K562 (cell line): ENCODE measurements at places on chromosomes 7 and 10. TPM values are rescaled to one million over a fixed set of nuclear protein-coding genes. Genes with fewer than 3 reads are reported as not detected.

Gene UBE2H
- total RNA-seq, result 16.0 and 17.4 TPM in 2 replicates

Gene CRHR2
- total RNA-seq, result not detected in 2 replicates

Gene DLX5
- not detected in 2 replicates for total RNA-seq

Gene C10orf62
- not detected in 2 replicates for total RNA-seq

Gene PKD2L1
- total RNA-seq, result not detected in 2 replicates

Gene MYPN
- not detected in 2 replicates for total RNA-seq

Gene ASB10
- not detected in 2 replicates for total RNA-seq

DNA sequence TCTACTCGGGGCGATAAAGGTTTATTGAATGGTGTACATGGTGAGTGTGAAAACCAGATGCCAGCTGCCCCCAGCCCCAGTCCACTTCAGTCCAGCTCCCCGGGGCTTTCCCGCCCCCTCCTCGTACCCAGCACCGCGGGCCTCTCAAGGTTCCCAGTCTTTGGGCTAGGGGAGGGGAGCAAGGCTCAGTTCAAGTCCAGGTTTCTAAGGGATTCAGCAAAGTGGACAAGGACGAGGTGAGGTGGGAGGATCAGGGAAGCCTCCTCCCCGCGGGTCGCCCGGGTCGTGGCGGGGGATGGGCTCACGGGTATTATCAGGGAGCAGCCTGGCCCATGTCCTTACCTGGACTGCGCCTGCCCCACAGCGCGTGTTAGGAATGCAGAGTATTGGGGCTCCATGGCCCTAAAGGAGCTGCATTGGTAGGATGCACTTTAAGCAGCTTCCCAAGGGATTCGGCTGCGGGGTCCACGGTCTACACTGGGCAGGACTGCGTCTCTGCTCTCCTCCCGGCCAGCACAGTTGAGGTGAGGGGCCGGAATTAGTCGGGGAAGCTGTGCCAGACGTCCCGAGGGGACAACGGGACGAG is 541 bp upstream of the PFKFB3 start:
- no peak for DNase-seq

DNA sequence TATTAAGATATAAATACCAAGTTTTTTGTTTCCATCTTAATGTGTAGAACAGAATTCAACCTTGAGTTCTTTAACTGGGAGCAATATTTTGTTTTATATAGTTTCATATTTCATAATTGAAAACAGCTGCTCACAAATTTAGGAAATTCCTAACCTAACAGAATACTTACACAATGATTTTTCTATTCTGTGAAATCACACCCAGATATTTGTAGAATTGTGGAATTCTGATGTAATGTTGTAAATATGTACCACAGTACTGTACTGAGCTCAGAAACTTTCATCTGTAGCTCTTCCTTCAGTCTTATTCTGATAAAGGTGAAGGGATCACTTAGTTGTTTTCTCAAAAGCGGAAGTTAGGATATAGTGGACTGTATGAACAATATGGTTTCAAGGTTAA is 143.4 kb upstream of the GLI3 start:
- no peak for DNase-seq

DNA sequence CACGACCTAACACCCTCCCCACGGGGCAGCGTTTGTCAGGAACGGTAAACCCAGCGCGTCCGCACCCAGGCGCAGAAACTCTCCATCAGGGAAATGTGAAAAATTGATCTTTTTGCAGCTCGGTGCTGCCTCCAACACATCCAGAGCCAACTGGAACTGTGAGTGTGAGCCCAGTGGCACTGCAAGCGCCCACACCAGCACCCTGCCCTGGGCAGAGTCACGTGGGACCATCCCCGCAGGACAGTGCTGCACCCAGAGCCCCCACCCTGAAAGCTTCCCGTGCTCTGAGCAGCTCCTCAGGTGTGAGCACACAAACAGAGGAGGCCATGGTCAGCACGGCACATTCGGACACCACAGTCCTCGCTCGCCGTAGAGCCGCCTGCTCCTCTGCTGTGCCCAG is 330.9 kb downstream of the DNAJB6 start:
- DNase-seq, result no peak

DNA sequence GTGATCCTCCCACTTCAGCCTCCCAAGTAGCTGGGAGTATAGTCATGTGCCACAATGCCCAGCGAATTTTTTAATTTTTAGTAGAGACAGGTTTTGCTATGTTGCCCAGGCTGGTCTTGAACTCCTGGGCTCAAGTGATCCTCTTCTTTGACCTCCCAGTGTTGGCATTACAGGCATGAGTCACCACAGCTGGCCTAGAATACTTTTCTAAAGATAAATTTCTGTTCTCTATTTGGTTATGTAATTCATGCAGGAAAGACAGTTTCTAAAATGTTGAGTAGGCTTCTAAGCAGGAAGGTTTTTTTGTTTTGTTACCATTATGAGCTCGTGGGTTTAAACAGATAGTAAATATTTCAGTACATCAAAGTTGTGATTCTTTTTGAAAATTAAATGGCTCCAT is 5.0 kb downstream of the RBAK start:
- DNase-seq, result no peak

DNA sequence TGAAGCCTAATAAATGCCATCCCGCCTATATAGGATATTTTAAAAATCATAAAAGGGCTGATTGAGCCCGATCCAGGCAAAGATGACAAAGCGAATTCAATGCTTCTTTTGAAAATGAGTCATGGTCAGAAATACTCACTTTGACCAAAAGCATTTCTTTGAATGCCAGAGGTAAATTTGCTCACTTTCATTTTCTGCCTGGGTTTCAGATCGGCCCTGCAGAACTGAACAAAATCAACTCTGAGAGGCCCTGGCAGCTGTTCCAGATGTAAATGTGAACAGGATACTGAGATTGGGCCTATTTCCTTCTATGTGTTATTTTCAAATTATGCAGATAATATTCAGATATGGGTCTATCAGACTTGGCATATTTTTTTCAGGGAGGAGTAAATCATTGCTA is 114.8 kb upstream of the ARID5B start:
- no peak for DNase-seq

GRCh38 chr10:34145715-34146114 is 669.4 kb downstream of the PARD3 start:
- DNase-seq, result no peak

- DNase-seq, result peak; percentile 85
Measured at GRCh38 chr10:110671788-110672579, 27.8 kb downstream of the RBM20 start.

GRCh38 chr10:9834434-9834833 is 1183.2 kb upstream of the CELF2 start:
- DNase-seq, result no peak

- peak; percentile 58 for DNase-seq
Measured at GRCh38 chr10:73923935-73924598, 13.1 kb downstream of the PLAU start.

DNA sequence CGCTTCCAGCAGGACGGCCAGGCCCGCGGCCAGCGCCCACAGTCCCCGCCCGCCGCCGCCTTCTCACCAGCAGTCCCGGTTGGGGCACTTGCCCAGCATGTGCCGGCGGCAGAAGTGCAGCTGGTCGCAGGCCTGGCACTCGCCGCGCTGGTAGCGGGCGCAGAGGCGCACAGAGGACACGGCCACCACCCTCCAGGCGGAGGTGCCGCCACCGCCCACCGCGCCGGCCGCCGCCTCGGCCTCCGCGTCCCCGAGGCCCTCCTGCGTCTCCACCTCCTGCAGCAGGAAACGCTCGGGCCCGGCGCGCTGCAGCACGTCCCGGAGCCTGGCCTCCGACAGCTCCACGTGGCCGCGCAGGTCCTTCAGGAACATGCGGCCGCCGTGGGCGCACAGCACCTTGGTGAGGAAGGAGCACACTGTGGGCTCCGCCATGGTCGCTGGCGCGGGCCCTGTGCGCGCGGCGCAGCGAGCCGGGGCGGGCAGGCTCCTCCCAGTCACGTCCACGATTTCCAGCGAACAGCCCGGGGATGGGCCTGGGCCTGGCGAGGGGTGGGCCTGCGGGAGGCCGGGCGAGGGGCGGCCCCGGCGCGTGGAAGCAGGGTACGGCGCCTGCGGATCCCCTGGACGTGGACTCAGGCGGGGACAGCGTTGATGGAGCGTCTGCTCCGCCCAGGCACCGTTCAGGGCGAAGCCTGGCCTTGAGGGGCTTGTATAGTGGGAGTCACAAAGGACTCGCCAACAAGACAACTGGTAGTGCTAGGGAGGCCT is at the start of gene ZC3HAV1L:
Gene ZC3HAV1L (minus strand): TSS at position 457 of the 768 bp plus-strand sequence. CDS start 25 bp downstream, at position 432.
- DNase-seq, result no peak

DNA sequence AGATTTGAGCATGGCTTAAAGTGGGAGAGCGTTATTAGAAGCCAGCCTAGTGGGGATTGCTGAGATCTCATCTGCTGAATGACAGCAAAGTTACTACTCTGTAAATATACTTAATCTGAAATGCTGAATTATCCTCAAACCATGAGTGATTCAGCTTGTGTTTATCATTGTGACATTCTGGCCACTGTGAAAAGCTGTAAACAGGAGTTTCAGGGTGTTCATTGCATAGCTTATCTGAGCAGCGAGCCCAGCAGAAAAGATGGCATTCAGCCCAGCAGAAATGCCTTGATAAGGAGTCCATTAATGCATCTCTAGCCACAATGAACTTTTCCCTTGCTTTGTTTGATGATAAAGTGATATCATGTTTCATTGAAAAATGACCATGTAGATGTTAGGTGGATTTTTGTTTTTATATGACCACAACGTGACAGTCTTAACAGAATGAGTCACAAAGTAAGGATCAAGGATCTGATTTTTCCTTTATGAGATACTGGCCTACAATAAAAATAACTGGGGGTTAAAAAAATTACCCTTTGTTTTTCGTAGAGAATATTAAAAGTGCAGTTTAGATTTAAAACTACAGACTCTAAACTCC is 7.8 kb downstream of the TES start:
- no peak for DNase-seq

GRCh38 chr10:101725296-101726114 is 30.5 kb upstream of the FBXW4 start:
- peak; percentile 9 for DNase-seq

DNA sequence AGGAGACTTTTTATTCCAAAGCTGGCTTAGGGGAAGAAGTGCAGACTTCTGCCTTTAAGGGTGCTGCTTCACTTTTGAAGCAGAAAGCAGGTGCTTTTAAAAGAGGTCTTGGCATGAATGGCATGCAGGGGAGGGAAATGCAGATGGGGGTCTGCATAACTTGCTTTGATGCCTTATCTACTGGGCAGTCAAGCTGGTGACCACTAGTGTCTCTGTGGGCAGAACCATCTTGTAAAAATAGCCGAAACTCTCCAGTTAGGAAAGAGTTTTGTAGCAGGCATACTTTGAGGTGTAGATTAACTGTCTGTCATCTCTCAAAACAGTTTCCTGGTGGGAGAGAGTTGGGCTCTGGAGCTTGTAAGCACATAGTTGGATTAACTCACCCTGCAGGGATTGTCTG is 9.9 kb upstream of the CTNNA3 start:
- DNase-seq, result no peak

DNA sequence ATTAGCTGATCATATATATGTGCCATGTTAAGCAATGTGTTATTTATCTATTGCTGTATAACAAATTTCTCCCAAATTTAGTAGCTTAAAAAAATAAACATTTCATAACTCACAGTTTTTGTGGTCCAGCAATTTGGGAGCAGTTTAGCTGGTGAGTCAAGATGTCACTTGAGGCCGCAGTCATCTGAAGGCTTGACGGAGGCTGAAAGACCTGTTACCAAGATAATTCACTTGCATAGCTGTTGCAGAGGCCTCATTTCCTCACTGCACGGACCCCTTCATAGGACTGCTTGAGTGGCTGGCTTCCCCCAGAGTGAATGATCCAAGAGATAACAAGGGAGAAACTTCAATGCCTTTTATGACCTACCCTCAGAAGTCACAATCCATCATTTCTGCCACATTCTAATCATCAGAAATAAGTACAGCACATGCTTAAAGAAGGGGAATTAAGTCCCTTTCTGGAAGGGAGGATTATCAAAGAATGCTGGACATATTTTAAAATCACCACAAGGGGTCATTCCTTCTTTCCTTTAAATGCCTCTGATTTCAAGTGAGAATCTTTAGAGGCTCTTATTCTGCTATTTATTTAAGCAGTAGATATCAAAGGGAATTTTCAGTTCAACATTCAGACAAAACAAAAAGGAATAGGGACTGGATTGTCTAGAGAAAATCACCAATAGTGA is 10.5 kb upstream of the SRPK2 start:
- DNase-seq, result no peak

- DNase-seq, result no peak
Measured at GRCh38 chr7:158008267-158008666, 579.4 kb downstream of the PTPRN2 start.

DNA sequence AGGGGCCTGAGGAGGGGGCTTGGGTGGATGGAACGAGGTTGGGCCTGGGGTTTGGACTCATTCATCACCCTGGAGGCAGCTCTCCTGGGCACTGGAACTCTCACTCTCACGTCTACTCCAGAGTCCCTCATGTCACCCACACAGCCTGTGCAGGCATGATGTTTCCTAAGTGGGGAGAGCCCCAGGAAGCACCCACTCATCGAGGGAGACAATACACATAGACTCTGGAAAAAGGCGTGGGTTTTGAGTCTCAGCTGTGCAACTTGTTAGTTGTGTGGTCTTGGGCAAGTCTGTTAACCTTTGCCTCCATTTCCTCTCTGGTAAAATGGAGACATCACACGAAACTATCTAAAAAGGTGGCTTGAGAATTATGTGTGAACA is 25.9 kb upstream of the RBM20 start:
- DNase-seq, result no peak

DNA sequence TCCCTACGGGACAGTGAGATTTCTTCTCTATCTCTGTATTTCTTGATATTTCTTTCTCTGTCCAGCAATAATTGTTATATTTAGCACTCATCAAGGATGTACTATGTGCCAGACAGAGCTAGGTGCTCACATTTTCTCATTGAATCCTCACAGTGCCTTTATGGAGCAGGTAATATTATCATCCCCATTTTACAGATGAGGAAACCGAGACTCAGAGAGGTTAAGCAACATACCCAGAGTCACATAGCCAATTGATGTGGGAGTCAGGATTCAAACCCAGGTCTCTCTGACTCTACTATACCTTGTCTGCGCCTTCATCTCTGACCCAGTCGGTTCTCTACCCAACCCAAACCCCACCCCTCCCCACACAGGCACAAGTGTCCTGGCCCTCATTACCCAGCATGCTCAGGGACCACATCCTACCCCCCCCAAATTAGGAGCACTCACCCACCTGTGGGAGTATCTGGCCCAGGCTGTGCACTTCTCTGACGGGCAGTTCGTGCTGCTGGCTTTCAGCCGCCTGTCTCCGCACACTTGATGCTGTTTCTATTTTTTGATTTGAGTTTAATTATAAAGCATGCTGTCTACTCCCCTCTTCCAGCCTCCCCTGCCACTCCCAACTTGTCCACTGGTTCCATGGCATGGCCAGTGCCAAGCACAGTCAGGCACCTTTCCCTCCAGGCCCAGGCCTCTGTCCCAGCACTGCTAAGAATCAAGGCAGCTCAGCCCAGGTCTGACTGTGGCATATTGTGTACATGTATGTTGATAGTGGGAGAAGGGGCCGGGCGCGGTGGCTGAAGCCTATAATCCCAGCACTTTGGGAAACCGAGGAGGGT is 9.8 kb upstream of the SAMD8 start:
- no peak for DNase-seq

GRCh38 chr7:115491744-115492380 is 538.7 kb downstream of the TFEC start:
- DNase-seq, result no peak

- no peak for DNase-seq
Measured at GRCh38 chr10:82572744-82573143, 697.8 kb downstream of the NRG3 start.

GRCh38 chr10:6609625-6610024 is 29.5 kb upstream of the PRKCQ start:
- DNase-seq, result no peak
